ENCODE measurements at places on chromosomes 3 and 15.

GRCh38 chr3:131216330-131216729, 165.2 kb upstream of the NUDT16 start:
- DNase-seq = no peak

GRCh38 chr15:27899583-27900285, 199.4 kb downstream of the OCA2 start:
- no peak for DNase-seq

DNA sequence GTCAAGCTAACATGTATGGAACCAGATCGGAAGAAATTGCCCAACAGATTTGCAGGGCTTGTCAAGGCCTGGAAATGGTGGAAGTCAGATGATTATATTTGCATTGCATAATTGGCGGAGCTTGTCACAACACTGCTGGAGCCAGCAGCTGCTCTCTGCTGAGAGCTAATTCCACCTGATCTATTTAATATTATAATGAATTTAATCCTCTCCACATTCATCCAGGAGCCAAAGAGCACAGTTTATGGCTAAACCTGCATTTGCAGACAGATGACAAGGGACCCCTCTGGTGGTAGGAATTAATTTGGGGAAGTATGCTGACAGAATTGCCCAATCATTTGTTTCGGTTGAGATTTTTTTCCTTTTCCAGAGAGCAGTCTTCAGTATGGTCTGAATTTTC, 730.2 kb downstream of the TUSC7 start:
- peak; percentile 17 for DNase-seq

DNA sequence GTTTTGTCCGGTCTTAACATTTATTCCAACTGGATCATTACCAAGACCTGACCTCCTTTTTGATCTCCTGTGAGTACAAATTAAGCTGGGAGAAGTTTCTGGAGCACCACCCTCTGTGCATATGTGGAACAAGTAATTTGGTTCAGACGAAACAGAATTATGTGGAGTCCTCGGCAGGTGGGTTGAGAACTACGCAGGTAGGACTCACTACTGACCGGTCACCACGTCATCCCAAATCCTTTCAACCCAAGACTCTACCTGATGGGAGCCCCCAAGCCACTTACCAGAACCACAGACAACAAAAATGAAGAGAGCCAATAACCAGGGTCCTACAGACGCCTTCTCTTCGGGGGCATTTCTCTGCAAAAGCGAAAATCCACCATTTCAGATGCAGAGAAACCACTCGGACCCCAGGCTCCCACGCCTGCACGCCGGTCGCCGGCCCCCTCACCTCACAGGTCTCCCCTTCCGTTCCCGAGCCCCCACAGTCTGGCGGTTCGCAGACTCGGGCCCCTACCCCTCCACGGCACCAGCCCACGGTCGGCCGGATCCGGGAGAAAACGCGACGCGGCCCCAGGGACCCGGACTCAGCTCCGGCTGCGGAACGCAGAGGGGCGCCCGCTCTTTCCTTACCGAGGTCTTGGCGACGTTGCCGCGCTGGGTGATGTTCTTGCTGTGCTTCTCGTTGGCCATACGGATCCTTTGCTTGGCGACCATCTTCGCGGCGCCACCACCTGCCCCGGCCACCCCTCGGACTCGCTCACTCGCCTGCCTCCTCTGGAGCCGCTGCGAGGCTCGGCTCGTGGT, 674 bp downstream of the SERP1 start:
- DNase-seq = no peak

DNA sequence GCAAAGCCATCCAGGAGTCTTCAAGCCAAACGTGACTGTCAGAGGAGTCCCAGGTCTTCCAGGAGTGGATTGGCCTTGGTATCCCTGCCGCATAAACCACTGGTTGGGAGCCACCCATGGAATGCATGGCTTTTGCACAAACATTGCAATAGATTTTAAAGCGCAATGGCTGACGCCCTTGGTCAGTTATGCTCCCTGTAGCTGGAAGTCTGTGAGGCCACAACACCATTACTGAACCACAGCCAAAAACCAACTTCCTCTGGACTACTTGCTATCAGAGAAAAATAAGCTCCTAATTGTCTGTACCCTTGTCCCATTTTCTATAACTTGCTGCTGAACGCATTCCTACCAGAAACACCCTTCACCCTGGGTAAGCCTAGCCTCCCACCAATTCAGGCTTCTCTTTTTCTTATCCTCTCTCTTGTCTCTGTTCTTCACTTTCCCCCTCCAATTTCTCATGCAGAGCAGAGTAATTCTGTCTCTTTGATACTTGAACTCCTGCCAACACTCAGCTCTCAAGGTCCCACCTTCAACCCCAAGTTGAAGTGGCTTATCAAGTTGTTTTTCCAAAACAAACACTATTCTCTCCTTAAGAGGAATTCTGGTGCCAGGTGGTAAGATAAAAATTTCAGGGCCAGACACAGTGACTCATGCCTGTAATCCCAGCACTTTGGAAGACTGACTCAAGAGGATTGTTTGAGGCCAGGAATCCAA, 176.4 kb upstream of the UBE2E1 start:
- DNase-seq = no peak
